ENCODE measurements at places on chromosomes 2 and 18.

DNA sequence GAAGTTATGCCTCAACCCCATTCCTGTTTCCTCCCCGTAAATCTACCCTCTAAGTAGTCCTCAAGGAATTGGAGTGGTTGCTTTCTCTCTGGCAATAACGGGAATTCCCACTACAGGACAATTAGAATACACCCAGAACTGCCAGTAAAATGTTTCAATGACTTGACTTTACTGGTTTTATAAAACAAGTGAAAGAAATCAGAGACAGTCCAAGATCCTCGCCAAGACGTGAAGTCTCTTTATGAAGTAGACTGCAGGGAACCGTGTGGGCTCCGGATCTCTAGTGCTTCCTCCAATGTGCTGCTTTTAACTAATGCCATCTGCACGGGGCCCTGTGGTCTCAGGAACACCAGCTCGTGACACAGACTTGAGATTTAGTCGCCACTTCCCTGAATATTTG is 101.4 kb downstream of the CPO start:
- DNase-seq: no peak

GRCh38 chr2:227819398-227819697 is 5.7 kb downstream of the CCL20 start:
- no peak for DNase-seq

DNA sequence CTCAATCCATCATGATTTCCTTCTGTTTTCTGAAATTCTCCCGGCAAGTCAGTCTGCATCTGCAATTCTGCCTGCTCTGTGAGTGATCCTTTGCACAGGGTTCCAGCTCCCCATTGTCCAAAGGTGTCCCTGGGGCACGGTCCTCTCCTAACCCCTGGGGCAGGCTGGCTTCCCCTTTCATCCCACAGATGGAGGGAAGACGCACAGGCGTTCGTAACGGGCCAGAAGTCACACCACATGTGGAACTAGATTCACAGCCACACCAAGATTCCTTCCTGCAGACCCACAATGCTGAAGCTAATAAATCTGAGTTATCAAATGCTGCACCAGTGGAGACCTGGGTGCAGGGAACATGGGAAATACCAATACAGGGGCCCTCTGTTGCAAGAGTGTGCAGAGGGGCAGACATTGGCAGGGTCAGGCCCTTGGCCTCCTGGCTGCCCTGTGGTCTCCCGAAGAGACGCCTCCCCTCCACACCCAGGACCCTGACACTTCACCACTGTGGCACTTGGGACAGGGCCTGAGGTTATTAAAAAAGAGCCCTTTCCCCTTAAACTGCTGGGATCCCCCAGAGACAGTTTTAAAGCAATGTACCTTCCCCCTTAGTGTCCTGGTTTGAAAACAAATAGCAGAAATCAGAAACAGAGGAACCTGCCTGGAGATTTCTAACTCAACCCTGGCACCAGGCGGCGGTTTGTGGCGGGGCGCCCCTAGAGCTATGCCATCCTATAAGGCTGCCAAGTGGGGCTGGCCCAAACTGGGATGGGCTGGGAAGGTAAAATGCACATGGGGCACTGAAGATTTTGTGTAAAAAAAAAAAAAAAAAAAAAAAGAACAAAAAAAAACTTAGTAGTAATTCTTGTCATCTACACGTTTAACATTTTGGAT is 15.4 kb downstream of the ZNF516 start:
- DNase-seq: no peak

DNA sequence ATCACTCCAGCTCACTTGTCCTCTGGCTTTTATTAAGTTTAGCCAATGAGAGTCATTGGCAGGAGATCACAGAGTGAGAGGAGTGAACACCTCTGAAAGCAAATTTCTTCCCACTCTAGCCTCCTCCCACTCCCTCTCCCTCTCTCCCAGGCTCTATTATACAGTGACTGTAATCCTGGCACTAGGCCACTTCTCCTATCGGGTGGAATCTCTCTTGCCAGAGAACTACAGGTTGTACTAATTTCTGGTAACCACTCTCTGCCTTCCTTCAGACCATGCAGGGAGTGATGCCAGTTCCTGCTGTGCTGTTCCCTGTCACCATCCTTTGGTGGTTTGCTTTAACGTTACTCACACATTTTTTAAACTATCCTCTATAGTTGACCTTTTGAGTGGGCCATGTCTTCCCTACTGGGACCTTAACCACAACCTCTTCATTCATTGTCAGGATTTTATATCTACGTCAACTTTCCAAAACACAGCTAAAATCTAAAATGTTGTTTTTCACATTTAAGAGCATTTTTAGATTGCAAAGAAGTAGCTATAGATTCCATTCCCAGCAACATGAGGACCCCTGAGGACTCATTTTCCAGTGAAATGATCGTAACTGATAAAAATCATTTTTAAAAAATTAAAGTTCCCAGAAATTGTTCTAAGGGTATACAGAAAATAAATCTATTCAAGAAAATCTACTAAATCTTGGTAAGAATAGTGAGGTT is 217.1 kb downstream of the MREG start:
- DNase-seq: peak; percentile 79

DNA sequence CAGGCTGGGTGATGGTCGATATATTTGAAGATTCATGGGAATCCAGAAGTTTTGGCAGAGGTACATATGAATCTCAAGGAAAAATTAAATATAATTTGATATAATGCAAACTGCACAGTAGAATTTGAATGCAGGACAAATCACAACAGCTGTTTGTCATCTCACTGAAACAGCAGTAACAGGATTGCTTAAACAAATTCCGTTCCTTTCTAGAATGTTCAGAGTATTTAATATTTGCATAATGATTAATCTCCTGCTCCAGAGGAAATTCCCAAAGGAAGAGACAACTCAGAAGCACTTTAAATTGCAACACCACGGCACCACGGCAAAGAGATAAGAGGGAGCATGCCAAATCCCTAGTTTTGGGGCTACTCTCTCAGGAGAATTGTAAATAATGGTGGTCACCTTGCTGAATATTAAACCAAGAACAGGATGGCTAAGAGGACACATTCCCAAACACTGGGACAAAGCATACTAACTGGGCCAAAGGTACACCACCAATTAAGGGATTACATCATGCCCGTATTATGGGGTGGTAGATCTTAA is 67.8 kb upstream of the MAP4K3 start:
- no peak for DNase-seq
